ENCODE measurements at places on chromosomes 4 and X.

GRCh38 chrX:48890934-48891401, 6.6 kb downstream of the TIMM17B start:
- no peak for DNase-seq

DNA sequence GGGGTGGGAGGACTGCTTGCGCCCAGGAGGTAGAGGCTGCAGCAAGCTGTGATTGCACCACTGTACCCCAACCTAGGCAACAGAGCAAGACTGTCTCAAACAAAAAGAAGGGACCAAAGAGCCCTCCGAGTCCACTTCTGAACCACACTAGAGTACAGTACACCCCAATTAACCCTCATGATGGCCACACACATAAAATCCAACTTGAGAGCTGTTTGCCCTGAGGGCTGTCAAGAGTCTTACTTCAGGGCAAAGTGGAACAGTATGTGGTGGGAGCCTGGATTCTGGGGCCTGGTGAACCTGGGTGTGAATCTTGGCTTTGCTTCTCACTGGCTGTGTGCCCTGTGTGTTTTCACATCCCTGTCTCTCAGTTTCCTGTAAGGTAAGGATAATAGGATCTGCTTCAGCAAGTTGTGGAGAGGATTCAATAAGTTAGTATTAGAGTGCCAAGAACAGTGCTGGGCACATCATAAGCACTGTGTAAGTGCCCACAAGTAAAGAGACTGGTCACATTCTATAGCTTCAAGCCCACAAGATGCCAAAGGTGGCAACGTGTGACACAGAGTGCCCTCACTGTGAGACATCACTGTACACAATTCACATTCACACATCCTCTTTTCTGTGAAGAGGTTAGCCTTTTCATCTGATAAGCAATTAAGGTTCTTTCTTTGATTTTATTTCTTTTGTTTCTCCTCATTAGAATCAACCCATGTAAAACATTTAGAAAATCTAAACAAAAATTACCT, 52.1 kb downstream of the LEF1 start:
- DNase-seq, result no peak

- DNase-seq, result no peak
Observed at GRCh38 chr4:152309418-152309817, 226.5 kb downstream of the FBXW7 start.

DNA sequence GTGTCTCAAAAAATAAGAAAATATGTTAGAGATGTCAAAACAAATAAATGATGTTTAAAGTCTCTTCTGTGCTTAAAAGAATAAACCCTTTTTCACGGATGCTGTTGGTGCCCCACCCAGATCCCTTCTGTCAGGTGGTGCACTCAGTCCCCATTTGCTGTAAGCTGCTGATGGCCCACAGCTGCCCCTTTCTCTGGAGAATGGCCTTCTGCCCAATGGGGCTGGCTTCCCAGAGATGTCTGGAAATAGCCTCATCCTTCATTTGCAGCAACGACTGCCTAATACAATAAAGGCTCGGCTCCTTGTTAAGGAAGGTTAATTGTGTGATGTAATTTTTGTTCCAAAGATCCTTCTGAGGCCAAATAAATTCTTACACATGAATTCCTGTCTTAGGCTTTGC, 31.8 kb downstream of the ETNPPL start:
- DNase-seq, result no peak

DNA sequence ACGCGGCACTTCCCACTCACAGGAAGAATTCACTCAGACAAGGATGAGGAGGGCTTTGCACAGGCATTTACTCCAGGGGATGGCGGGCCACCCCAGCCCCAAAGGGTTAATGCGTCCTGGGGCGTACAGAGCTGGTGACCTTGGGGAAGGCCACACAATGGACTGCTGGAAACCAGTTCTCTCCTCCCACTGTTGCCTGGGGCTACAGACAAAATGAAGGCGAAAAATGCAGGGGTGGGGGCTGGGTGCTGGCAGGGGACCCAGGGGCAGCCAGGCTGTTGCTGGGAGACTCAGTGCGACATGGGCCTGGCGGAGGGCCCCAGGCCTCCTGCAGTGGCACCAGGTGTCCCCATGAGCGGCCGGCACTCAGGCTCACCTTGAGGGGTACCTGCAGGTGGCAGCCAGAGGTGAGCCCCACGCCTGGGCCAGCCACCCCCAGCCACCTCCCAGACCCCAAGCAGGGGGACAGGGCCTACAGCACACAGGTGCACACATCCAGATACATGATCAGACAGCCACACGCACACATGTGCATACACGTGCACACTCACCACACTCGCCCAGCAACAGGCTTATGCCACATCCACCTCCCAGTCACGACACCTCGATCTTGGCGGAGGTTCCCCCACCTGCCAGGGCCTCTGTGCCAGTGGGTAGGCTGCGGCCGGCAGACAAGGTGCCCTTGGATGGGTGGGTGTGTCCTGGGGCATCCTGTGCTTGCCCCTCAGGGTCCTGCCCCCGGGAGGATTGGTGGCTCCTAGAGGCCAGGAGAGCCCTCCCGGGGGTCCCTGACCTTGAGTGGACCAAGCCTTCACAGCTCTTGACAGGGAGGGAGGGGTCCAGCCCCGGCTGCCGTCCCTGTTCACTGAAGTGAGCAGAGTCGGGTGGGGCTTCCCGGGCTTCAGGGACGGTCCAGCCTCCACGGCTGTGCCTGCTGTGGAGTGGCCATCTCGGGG, 13.1 kb downstream of the NAT8L start:
- DNase-seq, result no peak

- no peak for DNase-seq
Observed at GRCh38 chr4:78661921-78662521, 110.5 kb downstream of the ANXA3 start.

GRCh38 chr4:156515295-156515694, 456.3 kb downstream of the PDGFC start:
- no peak for DNase-seq

GRCh38 chr4:184400375-184400870, 73.9 kb downstream of the IRF2 start:
- no peak for DNase-seq

DNA sequence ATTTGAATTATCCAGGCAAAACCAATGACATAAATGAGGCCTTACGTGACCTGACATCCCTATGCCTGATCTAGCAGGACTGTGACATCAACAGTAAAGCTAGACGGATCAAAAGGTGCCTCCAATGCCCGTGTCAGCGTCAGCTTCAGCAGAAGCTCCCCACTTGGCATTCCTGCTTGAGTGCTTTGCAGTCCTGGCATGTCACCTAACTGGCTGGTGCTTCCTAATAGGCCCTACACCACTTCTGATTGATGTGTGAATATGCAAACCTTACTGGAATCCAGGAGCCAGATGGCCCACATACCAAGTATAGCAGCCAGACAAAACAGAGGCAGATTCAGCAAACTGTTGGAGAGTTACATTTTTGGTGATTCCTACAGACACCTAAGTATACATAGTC, 224.2 kb downstream of the DMD start:
- DNase-seq, result no peak

- no peak for DNase-seq
Observed at GRCh38 chrX:14670819-14671218, 141.5 kb downstream of the GLRA2 start.

DNA sequence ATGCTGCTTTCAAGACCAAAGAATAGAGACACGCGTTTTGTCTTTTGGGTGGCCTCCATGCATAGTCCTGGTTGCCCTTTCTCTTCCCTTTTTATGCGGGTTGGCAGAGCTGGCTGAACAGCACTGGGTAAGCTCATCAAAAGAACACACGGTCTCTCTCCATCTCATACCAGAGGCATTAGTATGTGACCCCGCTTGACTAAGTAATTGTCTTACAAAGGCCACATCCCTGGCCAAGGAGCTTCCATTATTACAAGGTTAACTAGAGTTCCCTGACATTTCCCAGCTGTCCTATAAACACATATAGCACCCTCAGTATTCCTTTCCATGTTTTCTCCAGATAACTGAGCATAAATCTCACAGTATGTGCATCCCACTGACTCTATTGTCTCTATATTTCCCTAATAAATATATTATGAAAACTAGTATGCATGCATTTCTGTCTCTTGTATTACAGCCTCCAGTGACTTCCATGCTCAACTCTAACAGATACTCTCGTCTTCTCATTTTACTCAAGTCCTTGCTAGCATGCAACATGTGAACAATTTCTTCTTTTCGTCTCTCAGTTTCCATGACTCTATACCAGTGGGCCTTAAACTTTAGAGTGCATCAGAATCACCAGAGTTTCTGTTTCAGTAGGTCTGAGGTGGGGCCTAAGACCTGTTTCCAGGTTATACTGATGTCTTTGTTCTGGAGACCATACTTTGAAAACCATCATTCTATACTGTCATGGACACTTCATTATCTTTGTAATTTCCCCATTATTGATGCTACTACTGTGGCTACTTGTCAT, 247.7 kb upstream of the ARSJ start:
- no peak for DNase-seq

DNA sequence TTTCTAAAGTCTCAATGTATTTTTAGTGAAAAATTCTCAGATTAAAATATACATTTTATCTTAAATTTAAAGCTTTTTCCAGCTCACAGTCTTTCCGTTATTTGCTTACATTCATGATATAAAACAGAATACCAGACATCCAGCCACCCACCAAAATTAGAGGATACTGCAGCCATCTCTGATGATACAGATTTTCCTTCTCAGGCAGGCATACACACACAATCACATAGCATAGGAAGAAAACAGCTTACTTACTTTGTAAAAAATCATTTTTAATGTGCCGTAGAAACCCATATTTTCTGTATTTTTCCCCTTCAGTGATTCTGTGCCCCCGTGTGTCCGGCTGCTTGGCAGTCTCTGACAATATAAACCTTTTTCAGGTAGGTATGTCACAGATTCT, 183.7 kb downstream of the FBXW7 start:
- no peak for DNase-seq

DNA sequence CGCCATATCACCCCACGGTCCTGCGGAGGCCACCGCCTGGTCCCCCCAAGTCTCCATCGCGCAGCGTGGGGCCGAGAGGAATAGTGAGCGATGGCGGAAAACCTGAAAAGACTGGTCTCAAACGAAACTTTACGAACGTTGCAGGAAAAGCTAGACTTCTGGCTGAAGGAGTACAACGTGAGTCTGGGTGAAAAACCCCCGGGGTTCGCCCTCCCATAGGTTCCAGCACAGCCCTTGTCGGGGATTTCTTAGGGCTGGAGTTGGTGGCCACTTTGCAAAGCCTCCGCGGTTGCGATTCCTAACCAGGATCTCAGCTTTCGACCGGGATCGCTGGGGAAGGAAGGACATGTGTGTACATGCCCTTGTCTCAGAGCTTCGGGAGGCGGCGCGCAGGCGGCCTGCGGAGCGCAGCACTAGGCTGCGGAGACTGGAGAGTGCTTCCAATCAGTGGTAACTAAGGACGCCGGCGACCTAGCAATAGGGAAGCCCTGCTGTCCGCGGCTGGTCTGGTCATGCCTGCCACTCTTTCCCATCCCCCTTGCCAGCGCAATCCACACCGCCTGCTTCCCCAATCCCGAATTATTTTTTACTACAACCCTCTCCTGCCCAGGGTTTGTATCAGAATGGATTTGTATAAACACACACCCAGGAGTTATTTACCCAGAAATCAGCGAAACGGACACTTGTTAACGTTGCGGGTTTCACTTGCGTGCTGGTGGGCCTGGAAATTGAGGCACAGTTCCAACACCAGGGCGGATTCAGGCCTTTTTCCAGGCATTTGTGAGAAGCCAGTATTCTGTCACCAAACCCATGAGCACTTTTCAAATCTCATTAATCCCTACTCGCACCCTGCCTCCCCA, 741 bp downstream of the SPATA18 start:
- DNase-seq, result no peak

- DNase-seq, result no peak
Observed at GRCh38 chr4:23279377-23279986, 586.7 kb downstream of the GBA3 start.

GRCh38 chr4:172762895-172763294, 405.7 kb upstream of the GALNT7 start:
- no peak for DNase-seq

DNA sequence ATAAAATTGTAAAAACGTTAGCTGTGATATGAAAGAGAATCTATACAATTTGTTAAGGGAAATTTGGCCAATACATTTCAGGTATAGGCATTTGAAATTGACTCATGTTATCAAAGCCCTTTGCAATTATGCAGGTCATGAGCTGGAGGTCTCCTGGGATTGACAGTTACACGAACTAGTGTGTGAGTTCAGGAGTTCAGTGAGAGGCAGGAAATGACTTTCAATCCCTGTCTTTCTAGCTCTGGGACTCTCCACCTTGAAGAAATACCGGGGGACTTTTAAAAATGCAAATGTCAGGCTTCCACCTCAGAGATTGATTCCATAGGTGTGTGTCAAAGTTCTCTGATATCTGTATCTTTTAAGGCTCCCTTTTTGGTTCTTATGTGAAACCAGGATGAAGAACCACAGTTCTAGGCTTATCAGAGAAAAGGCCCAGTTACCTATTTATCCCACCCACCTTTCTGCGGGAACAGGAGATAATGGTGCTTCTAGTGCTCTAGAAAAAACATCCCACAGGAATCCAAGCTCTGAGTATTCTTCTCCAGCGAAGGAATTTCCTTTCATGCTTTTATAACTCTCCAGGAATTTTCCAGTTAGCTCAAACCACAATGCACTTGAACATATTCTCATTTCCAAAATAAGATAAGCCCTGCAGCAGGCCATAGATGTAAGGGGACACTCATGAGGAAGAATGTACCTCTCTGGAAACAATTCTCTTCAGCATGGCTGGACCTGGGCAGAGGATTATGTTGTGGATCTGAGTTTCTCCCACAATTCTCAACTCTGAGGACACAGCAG, 501.0 kb downstream of the IDS start:
- no peak for DNase-seq

DNA sequence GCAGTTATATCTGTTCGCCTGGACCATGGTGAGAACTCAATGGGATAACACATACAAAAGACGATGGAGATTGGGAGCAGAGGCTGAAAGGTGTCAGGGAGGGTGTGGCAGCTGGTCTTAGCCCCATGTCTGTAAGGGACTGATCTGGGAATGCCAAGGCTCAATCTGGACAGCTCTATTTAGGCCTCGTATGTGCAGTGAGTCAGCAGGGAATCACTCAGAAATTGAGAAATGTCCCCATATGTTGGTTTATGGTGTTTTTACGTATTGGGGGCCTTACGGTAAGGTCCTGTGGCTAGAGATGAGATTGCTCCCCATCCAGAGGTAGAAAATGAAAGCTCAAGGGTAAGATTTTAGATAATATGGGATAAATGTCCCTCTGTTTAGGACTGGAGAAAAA, 71.4 kb upstream of the TTC29 start:
- no peak for DNase-seq

- DNase-seq, result no peak
Observed at GRCh38 chrX:120672389-120672788, 42.5 kb upstream of the C1GALT1C1 start.

DNA sequence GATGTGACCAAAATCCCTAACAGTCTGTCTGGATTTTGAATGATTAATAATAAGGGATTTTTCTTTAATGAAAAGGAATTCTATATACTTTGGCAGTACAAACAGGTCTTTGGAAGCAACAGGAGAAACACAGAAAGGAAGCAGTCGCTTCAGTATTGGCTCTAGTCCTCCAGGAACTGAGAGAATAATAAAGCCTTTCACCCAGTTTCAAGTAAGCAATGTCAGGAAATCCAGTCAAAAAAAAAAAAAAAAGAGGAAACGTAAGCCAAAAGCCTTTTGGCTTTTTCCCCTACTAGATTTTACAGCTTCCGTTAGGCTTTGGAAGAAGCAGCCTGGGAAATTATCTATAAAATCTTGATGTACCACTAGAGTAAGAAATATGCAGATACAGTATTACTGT, 61.7 kb upstream of the HDAC8 start:
- no peak for DNase-seq
